Right renal cortex interstitium (tissue), 3 donors: ENCODE measurements at places on chromosomes 16 and 17. TPM values are rescaled to one million over a fixed set of nuclear protein-coding genes. Genes with fewer than 3 reads are reported as not detected.

USP31 gene
- polyA plus RNA-seq, result 5.7 TPM

C16orf92 gene
- not detected for polyA plus RNA-seq

- DNase-seq, result no peak
Measured at GRCh38 chr17:75695141-75695829, 26.0 kb upstream of the ITGB4 start.

LDAF1 gene
- 24.4 TPM for polyA plus RNA-seq

MEOX1 gene
- 18.4 TPM for polyA plus RNA-seq
